HS-5 (cell line): ENCODE measurements at places on chromosomes 7 and 10.

DNA sequence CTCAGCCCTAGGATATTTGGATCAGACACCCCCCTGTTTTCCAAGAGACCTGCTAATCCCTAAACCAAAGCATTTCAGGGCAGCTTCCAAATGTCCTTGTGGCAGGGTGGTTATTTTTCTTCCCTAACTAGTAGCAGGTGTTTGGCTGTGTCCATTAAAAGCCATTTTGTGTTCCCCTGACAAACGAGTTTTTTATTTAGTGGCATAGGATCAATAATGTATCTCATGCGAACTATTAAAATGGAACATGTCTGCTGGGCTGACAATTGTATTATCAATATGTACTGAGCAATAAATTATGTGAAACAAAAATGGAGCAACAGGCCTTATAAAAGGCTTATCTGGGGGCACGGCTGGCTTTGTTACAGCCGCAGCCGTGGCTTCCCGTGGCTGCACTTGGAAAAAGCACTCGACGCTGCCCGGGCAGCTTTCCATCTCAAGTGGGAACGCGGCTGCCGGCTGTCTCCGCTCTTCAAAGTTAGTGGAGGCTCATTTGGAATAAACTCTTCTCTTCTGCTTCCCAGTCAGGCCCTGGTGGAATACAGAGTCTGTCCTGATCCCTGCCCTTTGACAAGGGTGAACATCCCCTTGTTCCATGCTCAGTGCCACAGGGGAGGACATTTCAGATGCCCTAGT, 554.3 kb downstream of the TYW1 start:
- no peak for DNase-seq

DNA sequence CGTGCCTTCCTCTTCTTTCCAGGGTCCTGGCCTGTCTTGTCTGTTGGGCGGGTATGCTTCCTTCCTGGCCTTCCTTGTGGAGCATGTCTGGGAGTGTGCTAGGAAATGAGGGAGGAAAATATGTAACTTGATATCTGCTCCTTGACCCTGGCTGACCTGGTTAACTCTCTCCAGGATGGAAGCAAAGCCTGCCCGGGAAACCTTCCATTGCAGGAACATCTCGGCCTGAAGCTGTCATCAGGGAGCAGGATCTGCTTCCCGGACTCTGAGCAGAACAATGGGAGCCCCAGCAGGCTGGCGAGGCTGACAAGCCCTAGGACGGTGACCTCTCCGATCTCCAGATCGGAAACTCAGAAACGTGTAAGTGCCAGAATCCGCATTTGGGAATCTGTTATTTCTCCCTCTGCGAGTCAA, 340.3 kb downstream of the FRMD4A start:
- DNase-seq: no peak

DNA sequence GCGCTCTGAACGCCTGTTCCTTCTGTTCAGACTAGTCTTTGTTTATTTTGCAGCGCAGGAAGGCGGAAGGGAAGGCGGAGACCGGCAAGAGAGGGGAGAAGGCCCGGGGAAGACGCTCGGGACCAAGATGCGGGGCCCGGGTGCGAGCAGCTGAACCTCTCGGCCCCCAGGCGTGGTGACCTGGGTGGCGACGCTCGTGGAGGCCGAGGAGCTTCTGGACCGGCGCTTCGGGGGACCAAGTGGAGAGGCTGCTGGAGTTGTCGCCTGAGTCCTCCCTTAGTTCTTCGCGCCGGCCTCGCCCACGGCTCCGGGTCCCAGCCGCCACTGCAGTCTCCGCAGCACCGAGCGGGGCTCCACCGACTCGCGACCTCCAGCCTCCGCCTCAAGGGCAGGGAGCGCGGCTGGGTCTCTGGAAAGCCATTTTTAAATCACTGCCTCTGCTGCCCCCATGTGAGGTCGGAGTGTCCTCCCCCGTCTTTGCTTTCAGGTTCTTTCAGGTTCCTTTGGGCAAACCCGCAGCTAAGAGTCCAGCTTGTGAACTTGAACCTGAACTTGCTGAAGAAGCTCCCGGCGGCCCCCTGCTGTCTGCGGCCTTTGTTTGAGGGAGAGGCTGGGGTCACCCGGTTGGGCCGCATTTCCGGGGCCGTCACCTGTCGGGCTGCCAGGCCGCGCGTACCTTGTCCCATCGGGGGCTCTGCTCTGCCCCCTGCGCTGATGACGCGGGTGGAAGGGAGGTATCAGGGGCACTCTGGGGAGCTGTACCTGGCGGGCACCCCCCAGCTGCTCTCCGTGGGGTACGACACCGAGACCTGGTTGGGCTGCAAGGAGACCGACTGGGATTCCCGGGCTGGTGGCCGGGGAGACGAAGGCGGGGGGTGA, 136.0 kb downstream of the KIF20B start:
- no peak for DNase-seq

DNA sequence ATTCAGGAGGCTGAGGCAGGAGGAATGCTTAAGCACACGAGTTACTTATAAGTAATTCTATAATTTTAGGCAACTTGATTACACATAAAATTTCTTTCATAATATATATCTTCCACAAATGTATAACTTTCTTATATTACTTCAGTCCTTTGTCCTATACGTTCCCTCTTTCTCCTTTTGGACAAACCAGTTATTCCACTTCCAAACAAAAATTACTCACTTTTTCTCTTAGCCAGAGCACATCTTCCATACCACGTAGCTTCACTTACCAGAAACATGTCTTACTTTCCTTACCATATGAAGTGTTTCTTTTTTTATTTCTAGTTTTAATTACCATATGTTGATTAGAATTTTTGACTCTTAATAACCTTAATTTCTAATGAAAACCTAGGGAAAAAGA, 64.6 kb downstream of the ARL5B start:
- DNase-seq: no peak

GRCh38 chr7:3648276-3648675, 347.2 kb downstream of the SDK1 start:
- no peak for DNase-seq

- no peak for DNase-seq
Measured at GRCh38 chr7:19378345-19378714, 233.1 kb upstream of the FERD3L start.

DNA sequence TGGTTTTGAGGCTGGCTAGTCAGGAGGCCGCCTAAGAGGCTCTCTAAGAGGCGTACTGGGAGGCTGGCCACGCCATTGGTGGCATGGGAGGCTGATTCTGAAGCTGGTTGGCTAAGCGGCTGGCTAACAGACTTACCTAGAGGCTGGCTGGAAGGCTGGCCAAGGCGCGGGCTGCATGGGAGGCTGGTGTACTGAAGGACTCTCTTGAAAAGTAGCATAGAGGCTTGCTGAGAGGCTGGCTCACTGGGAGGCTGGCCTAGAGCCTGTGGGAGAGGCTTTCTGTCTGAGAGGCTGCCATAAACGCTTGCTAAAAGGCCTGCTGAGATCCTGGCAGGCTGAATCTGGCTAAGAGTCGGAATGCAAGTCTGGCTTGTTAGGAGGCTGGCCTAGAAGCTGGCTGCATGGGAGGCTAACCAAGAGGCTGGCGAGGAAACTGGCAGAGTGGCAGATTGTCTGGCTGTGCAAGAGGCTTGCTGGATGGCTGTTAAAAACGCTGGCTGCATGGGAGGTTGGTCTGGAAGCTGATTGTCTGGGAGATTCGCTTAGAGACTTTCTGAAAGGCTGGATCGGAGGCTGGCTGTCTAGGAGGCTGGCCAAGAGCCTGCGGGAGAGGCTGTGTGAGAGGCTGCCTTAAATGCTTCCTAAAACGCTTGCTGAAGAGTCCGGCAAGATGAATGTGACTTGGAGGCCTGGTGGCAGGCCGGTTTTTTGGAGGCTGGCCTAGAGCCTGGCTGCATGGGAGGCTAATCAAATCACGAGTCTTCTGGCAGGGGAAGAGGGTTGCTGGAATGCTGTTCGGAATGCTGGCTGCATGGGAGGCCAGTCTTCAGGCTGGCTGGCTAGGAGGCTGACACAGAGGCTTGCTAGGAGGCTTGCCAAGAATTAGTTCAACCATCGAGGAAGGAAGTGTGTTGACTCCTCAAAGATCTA, 134.2 kb downstream of the OR13A1 start:
- no peak for DNase-seq

- no peak for DNase-seq
Measured at GRCh38 chr10:60908031-60908430, 36.0 kb downstream of the RHOBTB1 start.

GRCh38 chr10:132248455-132249225, 59.1 kb downstream of the STK32C start:
- no peak for DNase-seq

GRCh38 chr10:112209684-112210131, 26.1 kb upstream of the GPAM start:
- DNase-seq: no peak

DNA sequence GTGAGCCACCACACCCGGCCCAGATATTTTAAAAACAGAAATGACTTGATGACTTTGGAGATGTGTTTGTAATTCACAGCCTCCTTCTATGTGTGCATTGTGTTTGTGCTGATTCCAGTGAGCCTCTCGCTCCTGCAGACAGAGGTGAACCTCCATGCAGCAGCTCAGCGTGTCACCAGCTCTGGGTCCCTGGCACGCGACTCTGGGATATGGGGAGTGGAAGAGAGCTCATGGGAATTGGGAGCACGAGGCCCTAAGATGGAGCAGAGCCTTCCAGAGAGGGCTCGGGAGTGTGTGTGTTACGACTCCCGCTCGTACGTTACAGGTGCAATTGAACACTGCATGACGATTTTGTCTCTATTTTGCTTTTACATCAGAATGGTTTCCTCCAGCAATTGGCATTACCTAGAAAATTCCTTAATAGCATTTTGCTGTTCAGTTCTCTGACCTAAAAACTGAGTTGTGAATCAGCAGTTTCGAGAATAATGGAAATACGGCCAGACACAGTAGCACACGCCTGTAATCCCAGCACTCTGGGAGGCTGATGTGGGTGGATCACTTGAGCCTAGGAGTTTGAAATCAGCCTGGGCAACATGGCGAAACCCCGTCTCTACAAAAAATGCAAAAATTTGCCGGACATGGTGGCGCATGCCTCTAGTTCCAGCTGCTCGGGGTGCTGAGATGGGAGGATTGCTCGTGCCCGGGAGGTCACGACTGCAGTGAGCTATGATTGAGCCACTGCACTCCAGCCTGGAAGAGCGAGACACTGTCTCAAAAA, 204.6 kb downstream of the CUX1 start:
- DNase-seq: no peak

DNA sequence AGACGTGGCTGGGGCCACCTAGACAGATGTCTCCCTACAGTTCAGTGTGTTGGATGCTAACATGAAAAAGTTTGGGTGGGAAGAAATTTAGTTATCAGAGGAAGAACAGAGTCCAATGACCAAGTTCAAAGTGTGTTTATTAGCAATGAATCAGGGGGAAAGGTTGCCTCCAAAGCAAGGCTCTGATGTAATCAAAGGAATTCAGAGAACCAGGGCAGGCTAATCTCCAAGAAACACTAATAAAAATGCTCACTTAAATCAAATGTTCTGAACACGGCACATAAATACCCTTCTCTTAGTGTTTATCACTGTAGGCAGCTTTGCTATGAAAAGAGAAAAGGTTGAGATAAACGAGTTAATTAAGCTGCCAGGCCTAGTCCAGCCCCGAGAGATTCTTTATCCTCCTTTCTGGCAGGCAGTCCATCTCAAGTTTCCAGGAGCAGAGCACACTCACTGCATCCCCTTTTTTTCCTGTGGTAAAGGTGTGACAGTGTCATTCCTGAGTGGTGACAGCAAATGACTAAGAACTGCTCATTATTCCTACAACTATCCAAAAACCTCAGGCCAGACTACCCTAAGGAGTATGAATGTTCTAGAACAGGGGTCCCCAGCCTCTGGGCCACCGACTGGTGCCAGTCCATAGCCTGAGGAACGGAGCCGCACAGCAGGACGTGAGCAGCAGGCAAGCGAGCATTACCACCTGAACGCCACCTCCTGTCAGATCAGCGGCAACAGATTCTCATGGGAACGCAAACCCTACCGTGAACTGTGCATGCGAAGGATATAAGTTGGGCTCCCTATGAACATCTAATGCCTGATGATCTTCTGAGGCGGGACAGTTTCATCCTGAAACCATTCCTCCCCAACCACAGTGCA, 66.9 kb upstream of the FHIP2A start:
- no peak for DNase-seq

GRCh38 chr7:149714910-149715471, 58.4 kb downstream of the ZNF467 start:
- no peak for DNase-seq

- no peak for DNase-seq
Measured at GRCh38 chr10:56782503-56782902, 421.4 kb upstream of the ZWINT start.

GRCh38 chr7:516606-517456, 2.8 kb downstream of the PDGFA start:
- DNase-seq: no peak

DNA sequence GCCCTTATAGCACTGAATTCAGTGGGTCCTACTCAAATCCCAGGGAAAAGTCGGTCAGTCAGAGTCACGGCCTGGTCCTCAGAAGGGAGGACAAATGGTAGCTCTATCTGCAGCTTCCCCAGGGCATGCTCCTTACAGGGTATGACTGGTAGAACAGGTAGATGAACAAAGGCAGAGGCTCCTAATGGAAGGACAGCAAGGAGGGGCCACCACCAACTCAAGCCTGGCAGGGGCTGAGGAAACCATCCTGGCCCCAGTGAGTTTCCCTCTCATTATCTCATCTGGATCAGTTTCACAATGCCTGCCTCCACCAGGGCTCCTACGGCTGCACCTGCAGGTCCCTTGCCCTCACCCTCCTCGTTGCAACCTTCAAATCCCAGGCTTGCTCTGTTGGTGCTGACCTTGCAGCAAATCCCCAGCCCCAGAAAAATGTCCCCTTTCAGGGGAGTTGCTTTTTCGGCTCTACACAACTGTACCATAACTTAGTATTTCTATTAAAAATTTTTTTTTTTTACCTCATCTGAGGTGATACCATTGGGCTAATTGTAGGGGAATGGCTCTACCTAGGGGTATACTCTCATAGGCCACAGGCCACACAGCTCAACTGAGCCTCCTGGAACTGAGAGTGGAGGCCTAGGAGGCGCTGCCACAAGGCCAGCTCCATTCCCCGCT, 2.4 kb upstream of the MYO1G start:
- DNase-seq: no peak

DNA sequence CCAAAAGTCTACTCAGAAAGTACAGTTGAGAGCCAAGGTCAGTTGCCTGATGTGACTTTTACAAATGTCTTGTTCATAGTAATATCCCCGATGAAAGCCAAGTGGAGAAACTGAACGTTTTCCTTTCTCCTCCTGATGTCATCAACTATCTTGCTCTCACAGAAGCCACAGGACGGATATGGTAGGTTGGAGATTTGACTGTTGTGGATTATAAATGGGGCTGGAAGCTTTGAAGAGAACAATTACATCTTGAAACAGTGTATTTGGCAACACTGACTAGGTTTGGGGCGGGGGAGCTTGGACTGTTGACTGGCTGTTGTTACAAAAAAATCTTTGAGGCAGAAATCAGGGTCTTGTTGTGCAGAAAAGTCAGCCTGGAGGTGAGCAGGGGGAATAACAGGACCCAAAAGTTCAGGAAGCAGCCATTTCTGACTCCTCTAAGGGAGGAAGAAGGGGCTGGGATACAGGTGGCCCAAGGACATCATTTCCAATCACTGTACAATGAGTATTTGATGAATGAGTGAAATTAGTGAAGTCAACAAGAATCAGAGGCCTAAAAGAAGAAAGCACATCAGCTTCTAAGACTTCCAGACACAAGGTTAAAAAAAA, 24.3 kb downstream of the PLEKHS1 start:
- no peak for DNase-seq
